Stimulated activated CD8-positive, alpha-beta memory T cell treated with anti-CD3 and anti-CD28 coated beads, Interleukin-4, amount 100 ng/mL, for 1 hour (primary cell): ENCODE measurements at places on chromosomes 11 and 22.

DNA sequence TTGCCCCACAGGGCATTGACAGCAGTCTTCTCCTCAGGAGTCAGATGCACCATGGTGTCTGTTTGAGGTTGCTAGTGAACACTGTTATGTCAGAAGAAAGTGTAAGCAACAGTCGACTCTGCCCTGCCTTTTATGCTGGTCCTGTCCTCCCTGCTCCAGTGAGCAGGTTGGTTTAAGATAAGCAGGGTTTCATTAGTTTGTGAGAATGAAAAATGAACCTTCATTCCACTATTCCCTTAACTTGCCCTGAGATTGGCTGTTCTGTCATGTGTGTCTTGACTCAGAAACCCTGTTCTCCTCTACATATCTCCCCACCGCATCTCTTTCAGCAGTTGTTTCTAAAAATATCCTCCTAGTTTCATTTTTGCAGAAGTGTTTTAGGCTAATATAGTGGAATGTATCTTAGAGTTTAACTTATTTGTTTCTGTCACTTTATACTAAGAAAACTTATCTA lies at the start of gene HBD:
Gene HBD, minus strand, starts transcription at position 103 of the 454 bp plus-strand sequence. Its CDS starts 50 bp downstream, at position 53.
- no peak for DNase-seq

GRCh38 chr11:118171269-118172062 lies 5.0 kb downstream of the SCN2B start:
- DNase-seq, result peak; percentile 43

DNA sequence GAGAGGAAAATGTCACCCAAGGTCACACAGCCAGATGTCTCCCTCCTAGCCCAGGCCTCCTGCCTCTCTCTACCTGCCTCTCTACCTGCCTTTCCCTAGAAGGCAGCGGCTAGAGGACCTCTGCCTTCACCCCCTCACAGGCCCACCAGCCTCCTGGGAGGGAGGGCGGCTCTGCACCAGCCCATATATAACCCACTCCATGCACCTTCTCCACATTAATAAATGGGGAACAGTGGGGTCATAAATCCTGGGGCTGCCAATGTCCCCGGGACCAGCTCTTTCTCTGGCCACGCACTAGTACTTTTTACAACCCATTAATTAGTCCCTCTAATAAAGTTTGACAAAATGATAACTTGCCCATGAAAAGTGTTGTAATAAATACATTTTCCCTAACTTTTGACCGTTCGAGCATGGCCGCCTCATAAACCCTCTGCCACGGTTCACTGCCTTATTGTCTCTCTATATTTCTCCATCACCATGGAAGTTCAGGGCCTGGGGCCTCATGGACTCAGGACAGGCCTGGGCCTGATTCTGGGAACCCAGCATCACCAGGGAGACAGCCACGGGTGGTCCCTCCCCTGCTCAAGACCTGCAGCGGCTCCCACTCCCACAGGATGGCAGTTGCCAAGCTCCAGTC lies 102.1 kb downstream of the MN1 start:
- no peak for DNase-seq

DNA sequence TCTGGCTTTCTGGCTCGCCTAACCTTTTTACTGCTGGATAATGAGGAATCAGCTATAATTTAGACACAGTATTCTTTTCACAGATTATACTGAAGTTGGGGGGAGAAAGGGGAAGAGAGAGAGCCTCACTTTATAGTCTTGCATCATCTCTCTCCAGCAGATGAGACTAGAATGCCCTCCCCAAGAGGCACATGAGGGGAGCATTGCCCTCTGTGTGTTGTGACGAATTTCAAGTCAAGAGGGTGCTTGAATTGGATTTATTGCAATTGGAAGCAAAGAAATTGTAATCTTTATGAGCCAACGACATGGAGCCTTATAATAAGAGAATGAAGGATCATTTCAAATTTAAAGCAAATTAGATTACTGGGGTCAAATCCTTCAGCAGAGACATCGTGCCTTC lies 17.6 kb upstream of the CADM1 start:
- DNase-seq, result no peak

GRCh38 chr11:128579798-128580504 lies 7.4 kb downstream of the ETS1 start:
- DNase-seq, result no peak

GRCh38 chr11:112777283-112777751 lies 183.9 kb upstream of the NCAM1 start:
- DNase-seq, result no peak

- no peak for DNase-seq
Observed at GRCh38 chr11:19723572-19724342, 11.1 kb downstream of the NAV2 start.

DNA sequence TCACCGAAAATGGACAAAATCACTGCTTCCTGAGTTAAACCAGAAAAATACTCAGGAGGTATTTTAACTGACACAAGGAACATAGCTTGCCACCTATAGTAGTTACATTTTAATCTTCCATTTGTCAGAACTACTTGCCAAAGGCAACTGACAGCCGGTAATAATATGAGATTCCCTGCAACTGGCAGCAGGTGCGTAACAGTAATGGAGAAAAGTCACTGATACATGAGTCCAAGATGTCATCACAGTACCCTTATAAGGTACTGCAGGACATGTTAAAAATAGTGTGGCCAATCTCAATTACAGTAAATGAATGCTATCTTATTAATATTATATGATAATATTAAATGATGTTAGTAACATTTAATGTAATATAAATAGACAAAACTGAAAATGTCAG lies 21.1 kb upstream of the ARHGAP32 start:
- no peak for DNase-seq

DNA sequence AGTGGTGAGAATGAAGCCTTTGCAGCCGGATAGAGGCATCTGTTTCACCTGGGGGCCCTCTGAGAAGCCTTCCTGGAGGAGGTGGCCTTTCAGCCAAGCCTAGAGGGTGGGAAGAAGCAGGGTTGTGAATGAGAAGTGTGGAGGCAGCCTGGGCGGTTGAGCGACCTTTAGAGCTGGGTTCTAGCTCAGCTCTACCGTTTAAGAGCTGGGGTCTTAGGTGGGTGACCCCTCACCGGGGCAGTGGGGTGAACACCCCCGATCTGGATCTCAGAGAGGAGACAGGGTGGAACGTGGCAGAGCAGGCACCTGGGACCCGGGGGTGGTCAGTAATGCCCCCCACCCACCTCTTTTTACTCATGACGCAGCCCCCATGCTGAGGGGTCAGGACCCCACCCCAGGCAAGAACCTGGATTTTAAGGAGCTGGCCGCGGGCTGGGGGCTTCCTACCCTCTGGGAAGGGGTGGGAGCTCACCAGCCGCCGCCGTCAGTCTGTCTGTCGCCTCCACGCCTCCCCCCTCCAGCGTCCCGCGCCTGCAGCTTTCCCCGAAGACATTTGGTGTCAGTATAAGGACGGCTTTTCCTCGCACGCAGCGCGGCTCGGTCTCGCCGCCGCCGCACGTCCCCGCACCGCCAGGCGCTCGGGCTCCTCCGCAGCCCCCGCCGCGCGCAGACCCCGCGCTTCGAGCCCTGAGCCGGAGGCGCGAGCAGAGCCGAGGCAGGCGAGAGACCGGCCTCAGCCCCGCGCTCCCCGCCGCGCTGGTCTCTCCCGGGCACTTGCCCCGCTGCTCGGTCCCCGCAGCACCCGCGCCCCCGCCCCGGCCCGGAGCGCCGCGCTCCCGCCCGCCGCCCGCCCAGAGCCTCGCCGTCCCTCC lies 13.3 kb upstream of the CACNA1I start:
- DNase-seq, result no peak

GRCh38 chr11:17786824-17787525 lies 52.4 kb downstream of the KCNC1 start:
- no peak for DNase-seq

DNA sequence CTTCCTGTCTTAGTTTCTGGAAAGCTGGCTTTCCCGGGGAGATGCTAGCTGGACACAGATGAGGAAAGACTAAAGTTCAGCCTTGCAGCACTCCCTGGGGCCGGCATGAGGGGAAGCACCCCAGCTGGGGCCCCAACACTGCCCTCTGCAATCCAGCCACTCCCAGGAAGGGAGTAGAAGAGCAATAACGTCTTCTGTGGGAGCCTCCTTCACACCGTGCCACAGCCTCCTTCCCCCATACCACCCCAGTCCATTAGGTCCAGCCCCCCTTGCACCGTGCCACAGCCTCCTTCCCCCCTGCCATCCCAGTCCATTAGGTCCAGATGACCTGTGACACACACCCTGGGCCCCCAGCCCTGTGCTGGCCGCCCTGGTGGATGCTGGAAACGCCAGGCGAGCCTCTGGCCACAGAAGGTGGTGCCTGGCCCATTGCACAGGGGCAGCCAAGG lies 44.1 kb upstream of the PRDM11 start:
- DNase-seq, result no peak

- no peak for DNase-seq
Observed at GRCh38 chr11:44138286-44138685, 42.8 kb downstream of the EXT2 start.

GRCh38 chr11:125079878-125080530 lies 16.9 kb downstream of the SLC37A2 start:
- DNase-seq, result no peak

DNA sequence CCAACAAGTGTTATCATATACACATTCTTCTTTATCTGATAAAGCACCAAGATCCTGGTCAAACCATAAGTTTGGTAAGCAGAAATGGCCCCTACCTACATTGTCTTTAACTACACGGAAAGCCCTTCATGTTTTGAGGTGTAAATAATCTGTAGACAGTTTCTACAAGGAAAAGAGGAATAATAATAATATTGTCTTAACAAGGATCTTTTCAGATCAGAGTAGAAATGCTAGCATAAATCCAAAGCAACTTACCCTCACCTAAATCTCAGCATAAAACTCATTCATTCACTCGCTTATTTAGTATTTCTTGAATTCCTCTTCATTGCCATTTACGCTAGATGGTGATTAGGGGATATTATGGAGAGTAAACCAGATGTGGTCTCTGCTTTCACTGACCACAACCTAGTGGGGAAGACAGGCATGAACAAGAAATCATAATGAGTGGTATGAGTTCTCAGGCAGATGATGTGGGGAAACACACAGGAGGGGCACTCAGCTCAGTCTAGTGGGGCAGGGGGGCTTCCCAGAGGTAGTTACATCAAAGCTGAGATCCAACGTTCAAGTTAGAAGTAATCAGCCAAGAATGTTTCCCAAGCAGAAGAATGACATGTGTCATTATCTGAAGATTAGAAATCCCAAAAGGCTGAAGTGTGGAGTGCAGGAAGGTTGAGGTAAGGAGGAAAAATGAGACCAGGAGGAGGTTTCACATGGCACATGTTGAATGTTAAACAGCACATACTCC lies 65.4 kb upstream of the ZC3H12C start:
- no peak for DNase-seq

GRCh38 chr22:46915950-46916730 lies 153.7 kb downstream of the TBC1D22A start:
- DNase-seq, result no peak

- DNase-seq, result no peak
Observed at GRCh38 chr11:6285019-6285418, 25.4 kb downstream of the CCKBR start.

- DNase-seq, result no peak
Observed at GRCh38 chr11:125649465-125650166, 24.7 kb downstream of the CHEK1 start.

DNA sequence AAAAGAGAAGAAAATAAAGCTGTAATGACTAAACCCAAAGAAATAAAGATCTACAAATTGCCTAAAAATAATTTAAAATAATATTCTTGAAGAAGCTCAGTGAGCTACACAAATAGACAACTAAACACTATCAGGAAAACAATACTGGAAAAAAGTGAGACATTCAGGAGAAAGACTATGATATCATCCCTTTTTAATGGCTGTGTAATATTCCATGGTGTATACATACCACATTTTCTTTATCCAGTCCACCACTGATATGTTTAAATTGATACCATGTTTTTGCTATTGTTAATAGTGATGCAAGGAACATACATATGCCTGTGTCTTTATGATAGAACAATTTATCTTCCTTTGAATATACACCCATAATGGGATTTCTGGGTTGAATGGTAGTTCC lies 13.1 kb upstream of the OR6T1 start:
- no peak for DNase-seq

GRCh38 chr22:35567351-35568141 lies 26.9 kb downstream of the RASD2 start:
- no peak for DNase-seq

GRCh38 chr22:32444068-32444467 lies 20.2 kb downstream of the BPIFC start:
- no peak for DNase-seq

- no peak for DNase-seq
Observed at GRCh38 chr11:34358258-34358727, 483 bp upstream of the ABTB2 start.

DNA sequence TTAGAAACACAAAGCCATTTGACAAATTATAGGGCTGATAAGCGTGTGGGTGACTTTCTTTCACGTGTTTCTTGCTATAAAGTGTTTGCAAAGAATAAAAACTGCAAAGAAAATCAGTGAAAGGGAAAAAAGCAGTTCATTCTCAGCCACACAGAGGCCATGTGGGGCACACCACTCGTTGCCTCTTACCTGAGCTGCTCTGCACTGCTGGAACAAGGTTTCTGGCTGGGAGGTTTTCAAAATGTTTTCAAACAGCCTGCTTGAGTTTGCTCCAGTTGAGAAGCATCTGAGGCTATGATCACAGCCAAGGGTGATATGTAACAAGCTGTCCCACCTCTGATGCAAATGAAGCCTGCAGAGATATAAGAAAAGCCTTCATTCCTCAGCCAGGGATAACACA lies 14.7 kb upstream of the VSIG10L2 start:
- no peak for DNase-seq

GRCh38 chr22:36865346-36865745 lies 4.5 kb downstream of the NCF4 start:
- DNase-seq, result no peak

- peak; percentile 28 for DNase-seq
Observed at GRCh38 chr11:3905080-3905953, 49.9 kb downstream of the STIM1 start.

GRCh38 chr11:123051634-123052033 lies 10.3 kb downstream of the HSPA8 start:
- no peak for DNase-seq

DNA sequence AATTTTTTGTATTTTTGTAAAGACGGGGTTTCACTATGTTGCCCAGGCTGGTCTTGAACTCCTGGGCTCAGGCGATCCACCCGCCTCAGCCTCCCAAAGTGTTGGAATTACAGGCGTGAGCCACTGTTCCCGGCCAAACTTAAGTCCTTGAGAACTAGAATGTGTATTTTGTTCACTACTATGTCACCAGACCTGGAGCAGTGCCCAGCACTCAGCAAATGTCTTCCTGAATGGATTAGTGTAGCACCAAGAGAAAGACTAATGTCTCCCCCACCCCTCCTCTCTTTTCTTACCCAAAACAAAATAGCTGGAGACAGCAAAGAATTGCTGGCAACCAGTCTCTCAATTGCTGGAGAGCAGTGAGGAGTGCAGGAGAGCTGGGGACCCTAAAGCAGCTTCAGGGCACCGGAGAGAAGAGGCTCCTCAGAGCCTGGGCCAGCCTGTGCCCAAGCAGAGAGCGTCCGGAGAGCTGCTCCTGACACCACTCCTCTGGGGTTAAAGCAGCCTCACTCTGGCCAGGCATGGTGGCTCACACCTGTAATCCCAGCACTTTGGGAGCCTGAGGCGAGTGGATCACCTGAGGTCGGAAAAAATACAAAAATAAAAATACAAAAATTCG lies 14.9 kb downstream of the SLC25A18 start:
- no peak for DNase-seq
